Smooth muscle cell of the brain vasculature (primary cell): ENCODE measurements at places on chromosomes 11 and 22.

DNA sequence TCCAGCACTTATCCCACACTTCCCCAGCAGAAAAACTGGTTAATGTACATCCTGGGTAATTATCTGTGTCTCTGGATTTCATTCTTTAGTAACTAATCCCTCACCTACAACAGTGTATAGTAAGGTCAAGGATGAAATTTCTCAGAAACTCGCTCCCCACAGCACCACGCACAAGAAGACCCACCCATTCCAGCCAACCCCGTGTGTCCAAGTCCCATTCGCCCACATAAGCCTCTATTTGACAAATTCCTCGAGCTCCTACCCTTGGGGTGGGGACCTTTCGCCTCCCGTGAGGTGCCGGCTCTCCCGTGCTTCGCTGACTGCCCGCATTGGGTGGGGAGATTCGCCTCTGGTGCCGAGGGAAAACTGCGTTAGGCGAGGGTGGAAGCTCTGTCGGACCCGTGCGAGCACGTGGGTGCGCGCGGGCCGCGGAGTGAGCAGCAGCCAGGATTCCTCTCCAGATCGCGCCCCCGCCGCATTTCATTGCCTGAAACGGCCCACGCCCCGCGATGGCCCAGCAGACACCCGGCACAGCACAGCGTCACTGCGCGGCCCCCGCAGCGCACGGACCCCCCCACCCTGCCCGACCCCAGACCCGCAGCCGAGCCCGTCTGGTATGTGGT, 866 bp downstream of the EXPH5 start:
- no peak for DNase-seq

DNA sequence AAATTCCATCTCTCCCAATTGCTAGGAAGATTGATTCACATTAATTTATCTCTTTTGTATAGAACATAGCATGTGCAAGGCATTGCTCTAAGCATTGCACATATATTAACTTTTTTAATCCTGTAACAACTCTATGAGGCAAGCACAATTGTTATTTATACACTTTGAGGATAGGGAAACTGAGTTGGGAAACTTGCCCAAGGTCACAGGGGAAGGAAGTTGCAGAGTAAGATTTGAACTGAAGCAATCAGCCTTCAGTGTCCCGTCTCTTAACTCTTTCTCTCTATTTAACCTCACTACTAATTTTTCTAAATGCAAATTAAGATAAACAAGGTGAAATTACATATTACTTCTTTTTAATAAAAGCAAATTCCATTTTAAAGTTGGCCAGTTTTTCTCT, 22.2 kb downstream of the OR56B4 start:
- no peak for DNase-seq

GRCh38 chr11:1932105-1932480, 12.6 kb downstream of the TNNT3 start:
- no peak for DNase-seq

DNA sequence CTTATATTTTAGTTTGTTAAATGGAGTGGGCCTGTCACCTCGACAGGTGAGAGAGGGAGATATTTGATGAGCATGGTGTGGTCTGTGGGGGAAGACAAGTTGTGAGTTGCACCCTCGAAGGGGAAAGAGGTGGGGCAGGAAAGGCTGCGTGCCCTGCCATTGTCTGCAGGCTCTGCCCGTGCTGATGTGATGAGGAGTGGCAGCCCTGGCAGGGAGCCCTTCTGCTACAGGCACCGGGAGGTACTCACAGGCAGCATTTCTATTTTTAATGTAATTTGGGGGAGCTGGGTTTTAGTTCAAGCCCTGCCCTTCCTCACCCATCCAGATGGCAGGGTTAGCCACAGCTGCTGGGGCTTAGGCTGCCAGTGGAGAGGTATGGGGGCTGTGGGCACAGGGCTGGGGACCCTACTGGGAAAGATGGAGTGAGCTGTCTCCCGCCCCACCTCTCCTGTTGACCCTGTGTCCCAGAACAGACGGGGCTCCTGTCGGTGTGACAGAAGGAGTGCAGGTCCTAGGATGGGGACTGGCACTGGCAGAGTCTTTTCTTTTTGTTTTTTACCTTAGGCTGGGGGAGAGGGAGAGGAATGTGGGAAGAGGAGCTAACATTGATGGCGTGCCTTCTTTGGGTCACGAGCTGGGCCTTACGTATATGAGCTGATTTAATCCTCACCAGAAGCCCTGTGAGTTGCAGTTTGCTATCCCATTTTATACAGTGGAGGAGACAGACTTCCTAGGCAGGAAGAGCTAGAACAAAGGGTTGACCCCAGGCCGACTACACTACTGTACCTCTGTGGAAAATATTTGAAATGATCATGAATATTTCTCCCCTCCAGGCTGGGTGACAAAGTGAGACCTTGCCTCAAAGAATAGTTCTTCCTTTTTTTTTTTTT, 51.6 kb downstream of the CEP164 start:
- no peak for DNase-seq

DNA sequence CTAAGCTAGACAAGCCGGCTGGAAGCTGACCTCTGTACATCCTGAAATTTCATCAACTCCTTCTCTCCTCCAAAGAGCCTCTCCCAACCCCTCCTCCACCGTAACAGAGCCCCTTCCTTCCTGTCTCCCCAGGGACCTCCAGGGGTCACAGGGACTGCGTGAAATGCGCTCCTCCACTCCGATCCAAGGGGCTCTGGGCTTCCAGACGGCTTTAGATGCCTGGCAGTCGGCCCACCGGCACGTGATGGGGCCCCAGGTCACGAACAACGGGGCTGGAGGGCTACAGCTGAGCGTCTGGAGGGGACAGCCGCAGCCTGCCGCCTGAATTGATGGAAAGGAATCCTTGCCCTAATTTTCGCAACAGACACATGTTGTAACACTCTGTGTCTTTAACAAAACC, 264.1 kb downstream of the MN1 start:
- DNase-seq: no peak

DNA sequence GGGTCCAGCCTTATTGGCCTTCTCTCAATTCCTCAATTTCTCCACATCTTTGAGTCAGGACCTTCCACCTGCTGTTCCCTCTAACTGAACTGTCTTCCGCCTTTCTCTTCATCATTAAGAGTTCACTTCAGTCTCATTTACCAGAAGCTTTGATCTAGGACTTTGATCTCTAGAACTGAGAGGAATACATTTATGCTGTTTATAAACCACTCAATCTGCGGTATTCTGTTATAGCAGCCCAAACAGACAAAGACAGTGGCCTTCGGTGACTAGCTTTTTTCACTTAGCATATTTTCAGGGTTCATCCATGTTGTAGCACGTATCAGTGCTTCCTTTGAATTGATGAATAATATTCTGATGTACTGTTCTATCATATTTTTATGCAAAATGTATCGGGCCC, 10.5 kb downstream of the CLPB start:
- no peak for DNase-seq

GRCh38 chr11:8205566-8205965, 36.7 kb upstream of the RIC3 start:
- DNase-seq: no peak

DNA sequence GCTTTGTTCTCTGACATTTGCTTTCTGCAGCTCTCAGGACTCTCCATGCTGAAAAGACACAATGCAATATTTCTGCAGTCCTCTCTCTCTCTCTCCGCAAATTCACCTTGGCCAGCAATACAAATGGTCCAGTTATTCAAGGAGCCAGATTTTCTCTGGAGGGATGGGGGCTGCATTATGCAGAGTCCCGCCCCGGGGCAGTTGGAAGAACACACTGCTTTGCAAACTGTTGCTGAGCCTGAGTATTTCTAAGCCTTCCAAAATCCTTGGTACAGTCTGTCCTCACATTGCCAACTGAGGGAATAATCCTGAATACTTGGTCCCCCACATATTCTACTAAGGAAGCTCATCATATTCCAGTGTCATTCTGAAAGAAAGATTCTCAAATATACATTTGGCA, 94.3 kb upstream of the ZC3H12C start:
- no peak for DNase-seq

DNA sequence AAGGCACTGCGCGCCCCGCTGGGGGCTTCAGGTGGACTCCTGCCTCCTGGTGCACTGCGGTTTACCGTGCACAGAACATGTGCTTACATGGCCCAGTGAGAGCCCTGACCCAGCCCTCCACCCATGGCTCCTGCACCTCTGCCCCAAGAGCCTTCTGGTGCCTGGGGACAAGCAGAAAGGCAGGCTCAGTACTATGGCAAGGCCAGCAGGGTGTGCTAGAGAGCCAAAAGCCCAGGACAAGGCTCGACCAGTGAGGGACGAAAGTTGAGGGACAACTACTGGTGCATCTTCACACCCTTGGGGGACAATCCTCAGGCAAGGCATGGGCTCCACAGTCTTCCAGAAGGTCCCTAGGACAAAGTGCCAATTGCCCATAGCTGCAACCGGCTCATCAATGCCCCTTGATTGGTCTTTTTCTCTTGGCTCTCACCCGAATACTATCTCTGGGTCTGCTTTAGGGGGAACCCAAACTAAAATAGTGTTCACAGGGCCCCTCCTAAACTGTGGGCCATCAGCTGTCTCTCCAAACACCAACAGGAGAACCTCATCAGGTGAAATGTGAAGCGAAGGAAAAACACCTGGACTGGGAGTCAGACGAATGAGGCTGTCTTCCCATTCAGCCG, 13.5 kb downstream of the PGA5 start:
- no peak for DNase-seq

- no peak for DNase-seq
Observed at GRCh38 chr11:132528181-132528580, 1004.1 kb downstream of the OPCML start.

DNA sequence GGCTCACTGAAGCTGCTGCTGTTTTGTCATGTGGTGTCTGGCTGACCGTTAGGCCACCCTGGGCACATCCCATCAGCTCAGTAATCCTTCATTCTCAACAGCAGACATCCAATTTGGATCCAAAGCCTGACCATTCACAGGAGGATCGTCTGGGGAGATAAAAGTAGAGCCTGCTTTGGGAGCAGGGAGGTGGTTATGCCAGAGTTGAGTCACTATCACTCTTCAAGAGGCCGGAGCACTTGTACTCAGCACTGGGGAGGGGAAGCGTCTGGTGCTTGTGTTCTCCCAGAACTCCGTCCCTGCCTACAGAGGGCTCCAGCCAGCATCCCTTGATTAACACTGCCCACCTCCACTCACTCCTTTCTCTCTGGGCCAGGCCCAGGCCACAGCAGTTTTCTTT, 382.6 kb downstream of the OPCML start:
- DNase-seq: no peak

DNA sequence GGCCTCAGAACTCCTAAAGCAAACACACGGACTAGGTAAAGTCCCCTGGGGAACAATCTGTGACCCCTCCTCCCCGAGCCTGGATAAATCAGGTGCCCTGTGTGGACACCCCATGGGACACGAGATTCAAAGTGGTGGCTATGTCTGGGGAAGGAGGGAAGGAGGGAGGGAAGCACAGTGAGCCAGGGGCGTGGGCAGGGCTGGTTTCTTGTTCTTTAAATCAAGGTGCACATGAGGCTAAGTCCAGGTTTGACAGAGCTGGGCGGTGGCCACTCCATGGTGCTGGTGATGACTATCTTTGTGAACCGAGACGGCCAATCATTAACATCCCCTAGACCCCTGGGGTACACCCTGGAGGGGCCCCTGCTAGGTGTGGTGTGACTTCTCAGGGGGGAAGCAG, 20.3 kb upstream of the TH start:
- no peak for DNase-seq

DNA sequence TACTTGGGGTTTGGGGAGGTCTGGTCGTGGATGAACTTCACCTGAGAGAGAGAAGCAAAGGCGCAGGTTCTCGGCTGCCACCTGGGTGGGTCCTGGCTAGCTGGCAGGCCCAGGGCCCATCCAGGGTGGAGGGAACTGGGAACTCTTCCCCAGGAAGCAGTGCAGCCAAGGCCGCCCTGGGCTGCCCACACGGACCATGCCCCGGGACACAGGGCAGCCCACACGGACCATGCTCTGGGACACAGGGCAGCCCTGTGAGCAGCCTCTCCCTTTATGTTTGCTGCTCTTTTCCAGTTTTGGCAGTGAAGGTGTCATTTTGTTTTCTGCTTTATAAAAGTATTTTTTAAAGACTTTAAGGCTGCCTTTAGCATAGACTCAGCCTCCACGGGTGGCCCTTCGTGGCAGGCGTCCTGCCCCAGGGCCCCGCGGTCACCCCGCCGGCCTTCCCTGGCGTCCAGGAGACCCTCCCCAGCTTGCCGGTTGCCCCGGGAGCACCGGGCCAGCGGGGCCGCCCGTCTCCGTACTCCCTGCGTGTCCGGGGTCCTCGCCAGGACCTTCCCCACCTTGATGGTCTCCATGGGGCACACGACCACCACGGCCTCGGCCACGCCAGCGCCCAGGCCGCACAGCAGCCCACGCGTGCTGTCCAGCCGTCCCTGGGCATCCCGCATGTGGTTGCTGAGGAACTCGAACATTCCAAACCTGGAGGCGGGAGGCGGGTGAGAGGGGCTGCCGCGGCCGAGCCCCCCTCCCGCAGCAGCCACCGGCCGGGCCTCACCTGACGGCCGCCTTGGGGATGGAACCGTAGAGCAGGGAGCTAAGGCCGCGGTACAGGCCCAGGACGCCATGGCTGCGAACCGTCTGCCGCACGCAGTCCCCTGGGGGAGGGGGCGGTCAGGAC, 1.1 kb downstream of the SLC25A1 start:
- no peak for DNase-seq
